NCI-H146 (cell line): ENCODE measurements at places on chromosomes 4 and X.
A peak's percentile ranks its signal among the peaks of the same experiment; 100 is the strongest.

GRCh38 chrX:20315140-20315539 lies 48.4 kb upstream of the RPS6KA3 start:
- no peak for DNase-seq

- no peak for DNase-seq
Measured at GRCh38 chrX:132367314-132367713, 121.5 kb downstream of the MBNL3 start.

- peak; percentile 11 for DNase-seq
Measured at GRCh38 chrX:102599951-102600579, 750 bp downstream of the ARMCX5 start.

GRCh38 chrX:805103-805670 lies 174.6 kb downstream of the SHOX start:
- no peak for DNase-seq

GRCh38 chrX:72297953-72298730 lies 7.6 kb downstream of the CITED1 start:
- DNase-seq = peak; percentile 17

DNA sequence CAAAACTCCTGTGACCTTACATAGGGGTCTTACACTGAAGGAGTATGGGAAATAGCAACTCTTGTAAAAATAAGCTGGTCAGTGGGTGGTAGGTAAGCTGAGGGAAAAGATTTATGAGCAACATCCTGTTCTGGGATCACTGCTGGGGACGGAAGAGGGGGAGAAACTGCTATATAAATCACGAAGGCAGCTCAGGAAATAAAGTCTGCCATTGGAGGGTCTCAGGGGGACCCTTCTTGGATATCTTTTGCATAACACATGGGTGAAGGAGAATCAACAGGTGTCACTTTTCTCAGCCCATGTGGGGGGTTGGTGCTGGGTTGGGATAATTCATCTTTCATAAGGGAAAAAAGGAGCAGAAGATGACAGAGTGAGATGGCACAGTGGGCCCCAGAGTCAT lies 33.7 kb downstream of the AFF1 start:
- DNase-seq = no peak

DNA sequence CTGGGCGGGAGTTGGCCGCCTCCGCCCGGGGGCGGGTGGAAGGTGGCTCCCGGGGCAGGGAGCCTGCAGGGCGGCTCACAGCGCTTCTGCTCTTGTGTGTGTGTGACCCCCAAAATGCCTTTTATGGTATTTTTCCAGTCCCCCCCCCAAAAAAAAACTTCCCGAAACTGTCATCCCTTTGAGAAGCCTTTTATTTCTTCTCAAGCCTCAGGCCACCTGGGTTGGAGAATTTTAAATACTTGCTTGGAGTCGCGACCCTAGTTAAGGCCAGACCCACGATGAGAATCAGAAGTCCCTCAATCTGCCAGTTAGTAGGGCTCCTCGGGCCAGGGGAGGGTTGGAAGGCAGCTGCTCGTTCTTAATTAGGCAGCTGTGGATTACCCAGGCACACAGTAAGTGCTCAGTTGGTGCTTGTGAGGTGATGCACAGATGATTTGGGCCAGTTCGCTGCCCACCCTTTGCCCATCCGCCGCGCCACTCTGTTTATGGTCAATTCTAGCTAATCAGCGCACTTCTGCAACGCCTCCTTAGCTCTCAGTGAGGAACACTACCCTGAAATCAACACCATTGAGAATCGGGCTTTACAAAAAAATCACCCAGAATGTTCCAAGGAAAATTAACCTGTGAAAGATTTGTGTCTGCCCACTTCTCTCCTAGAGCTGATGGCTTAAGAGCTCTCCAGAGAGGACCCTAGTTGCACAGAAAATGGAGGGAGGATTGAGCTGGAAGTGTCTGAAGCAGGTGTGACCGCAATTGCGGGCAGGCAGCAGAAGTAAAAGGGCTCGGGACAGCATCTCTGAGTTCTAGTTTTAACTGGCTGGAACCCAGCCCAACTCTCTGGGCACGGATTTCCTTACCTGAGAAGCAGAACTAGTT lies 648 bp upstream of the SCD5 start:
- peak; percentile 0 for DNase-seq

DNA sequence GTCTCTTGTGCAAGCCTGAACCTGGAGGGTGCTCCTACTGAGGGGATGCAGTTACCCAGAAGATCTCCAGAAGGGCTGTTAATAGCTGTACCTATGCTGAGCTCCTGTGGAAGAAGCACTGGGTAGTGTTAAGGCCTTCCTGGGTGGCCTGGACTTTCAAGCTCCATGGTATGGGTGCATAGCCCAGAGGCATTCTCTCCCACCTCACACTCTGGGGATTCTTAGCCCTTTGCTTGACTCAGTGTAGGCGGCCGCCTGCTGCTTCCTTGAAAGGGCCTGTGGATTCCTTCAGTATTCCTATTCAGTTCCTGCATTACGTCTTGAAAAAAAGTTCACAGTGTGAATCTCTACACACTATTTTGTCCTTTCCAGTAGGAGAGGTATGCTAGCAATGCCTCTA lies 235.7 kb upstream of the MAGEB16 start:
- no peak for DNase-seq

DNA sequence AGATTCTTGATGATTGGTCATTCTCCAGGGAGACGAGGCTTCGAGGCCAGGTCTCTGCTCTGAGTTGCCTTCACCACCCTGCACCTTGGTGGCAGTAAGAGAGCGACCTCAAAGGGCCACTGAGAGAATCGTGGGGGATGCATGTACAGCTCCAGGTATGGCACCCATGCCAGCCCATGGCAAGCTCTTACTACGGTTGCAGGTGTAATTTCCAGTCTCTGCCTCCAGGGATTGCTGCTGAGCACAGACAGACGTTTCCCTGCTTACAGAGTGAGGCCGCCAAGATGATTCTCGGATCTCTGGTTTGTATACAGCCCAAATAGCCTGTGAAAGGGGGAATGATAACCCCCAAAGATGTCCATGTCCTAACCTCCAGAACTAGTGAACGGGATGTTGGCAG lies 16.3 kb upstream of the DRD5 start:
- DNase-seq = peak; percentile 26

GRCh38 chr4:660401-660800 lies 13.7 kb downstream of the ATP5ME start:
- no peak for DNase-seq

GRCh38 chr4:86043755-86044592 lies 315.9 kb downstream of the MAPK10 start:
- no peak for DNase-seq

DNA sequence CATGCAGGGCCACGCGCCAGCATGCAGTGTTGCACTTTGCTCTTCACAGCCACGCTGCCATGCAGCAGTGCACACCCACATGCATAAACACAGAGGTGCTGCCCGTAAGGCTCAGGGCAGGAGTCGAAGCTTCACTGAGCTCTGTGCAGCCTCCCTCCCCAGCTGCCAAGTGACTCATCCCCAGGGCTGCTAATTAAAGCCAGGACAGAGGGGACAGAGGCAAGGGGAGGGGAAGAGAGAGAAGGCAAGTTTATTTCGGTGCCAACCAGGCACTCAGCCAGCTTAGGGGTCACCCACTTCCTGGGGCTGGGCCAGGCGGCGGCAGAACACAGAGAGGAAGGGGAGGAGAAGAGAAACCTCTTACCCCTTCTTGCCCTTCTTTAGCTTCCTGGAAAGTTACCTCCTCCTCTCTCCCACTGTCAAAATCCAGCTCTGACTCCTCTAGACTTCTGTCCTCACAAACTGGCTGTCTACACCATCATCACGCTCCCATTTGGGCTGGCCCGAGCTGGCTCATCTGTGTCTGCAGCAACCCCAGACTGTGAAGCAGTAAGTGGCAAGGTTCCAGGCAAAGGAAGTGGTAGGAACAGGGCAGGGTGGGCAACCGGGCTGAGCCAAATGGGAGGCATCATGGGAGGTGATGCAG lies 6.2 kb upstream of the IQSEC2 start:
- DNase-seq = no peak

DNA sequence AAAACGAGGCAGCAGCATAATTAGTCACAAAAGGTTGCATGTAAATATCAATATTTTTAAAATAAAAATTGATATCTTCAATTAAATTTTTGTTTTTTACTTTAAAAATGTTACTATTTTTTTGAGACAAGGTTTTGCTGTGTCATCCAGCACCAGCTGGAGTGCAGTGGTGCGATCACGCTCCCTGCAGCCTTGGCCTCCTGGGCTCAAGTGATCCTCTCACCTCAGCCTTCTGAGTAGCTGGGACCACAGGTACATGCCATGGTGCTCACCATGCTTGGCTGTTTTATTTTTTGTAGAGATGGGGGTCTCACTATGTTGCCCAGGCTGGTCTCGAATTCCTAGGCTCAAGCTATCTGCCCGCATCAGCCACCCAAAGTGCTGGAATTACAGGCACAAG lies 96.8 kb upstream of the FRAS1 start:
- no peak for DNase-seq

GRCh38 chrX:97402333-97402732 lies 518.6 kb downstream of the RPA4 start:
- DNase-seq = no peak

DNA sequence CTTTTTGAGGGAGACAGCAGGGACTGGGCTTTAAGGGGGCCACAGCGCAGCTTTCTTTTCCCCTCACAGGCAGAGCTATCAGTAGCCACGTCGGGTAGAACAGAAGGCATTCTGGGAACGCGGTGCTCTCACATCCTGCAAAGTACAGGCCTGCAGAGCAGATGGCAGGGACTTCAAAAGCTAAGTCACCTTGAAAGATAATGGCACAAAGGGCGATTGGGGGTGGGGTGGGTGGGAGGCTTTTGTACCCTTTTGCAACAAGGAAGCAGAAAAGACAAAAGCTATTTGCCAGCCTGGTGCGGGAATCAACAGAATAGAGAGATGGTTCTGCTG lies 93.9 kb downstream of the PHKA2 start:
- no peak for DNase-seq

DNA sequence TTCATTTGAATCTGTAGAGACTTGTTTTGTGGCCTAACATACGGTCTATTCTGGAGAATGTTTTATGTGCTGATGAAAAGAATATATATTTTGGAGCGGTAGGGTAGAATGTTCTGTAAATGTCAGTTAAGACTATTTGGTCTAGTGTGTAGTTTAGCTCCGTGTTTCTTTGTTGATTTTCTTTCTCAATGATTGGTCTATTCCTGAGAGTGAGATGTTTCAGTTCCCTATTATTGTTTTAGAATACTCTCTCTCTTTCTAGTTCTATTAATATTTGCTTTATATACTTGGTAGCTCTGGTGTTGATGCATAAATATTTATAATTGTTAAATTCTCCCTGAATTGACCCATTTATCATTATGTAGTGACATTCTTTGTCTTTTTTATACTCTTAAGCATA lies 236.5 kb downstream of the GLUD2 start:
- DNase-seq = no peak

DNA sequence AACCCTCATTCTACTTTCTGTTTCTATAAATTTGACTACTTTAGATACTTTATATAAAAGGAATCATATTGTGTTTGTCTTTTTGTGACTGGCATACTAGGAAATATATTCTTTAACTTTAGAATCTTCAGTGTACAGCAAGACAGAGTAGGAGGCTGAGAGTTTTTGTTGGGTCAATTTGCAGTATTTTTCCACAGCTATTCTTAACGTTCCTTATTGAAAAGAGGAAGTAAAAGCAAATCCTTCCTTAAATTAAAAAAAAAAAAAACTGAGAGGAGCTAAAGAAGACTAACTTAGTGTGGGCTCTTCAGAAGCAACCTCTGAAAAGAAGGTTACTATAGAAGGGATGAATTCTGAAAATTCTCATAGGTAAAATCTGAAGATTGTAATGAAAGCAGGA lies 1194.6 kb downstream of the ADGRL3 start:
- DNase-seq = no peak

GRCh38 chr4:54484383-54484782 lies 173.4 kb upstream of the KIT start:
- peak; percentile 29 for DNase-seq

- no peak for DNase-seq
Measured at GRCh38 chr4:186428481-186428880, 126.9 kb downstream of the MTNR1A start.
